Activated CD4-positive, alpha-beta T cell treated with anti-CD3 and anti-CD28 coated beads for 36 hours (primary cell): ENCODE measurements at places on chromosomes 1 and 21. TPM values are rescaled to one million over a fixed set of nuclear protein-coding genes. Genes with fewer than 3 reads are reported as not detected.

Gene PRKCZ
- 10.9 TPM for total RNA-seq

Gene PRKACB
- 22.2 TPM for total RNA-seq

Gene TTLL7
- 1.4 TPM for total RNA-seq

Gene ATF6
- total RNA-seq: 31.9 TPM

Gene CYP4X1
- not detected for total RNA-seq

Gene LENEP
- 0.79 TPM for total RNA-seq

Gene PIGR
- 0.07 TPM for total RNA-seq

Gene ANGPTL1
- not detected for total RNA-seq

Gene SLC30A2
- total RNA-seq: not detected

Gene GCSAML
- total RNA-seq: 0.09 TPM

Gene ZBTB8B
- not detected for total RNA-seq

Gene VHLL
- 0.28 TPM for total RNA-seq

Gene PTGFR
- not detected for total RNA-seq

Gene TSPEAR
- total RNA-seq: not detected

Gene PCAT6
- total RNA-seq: 0.59 TPM

Gene CCDC185
- total RNA-seq: not detected

Gene GJA5
- total RNA-seq: not detected

Gene ZNF593OS
- total RNA-seq: not detected
